ENCODE measurements at places on chromosomes 6 and 20.
A peak's percentile ranks its signal among the peaks of the same experiment; 100 is the strongest.

DNA sequence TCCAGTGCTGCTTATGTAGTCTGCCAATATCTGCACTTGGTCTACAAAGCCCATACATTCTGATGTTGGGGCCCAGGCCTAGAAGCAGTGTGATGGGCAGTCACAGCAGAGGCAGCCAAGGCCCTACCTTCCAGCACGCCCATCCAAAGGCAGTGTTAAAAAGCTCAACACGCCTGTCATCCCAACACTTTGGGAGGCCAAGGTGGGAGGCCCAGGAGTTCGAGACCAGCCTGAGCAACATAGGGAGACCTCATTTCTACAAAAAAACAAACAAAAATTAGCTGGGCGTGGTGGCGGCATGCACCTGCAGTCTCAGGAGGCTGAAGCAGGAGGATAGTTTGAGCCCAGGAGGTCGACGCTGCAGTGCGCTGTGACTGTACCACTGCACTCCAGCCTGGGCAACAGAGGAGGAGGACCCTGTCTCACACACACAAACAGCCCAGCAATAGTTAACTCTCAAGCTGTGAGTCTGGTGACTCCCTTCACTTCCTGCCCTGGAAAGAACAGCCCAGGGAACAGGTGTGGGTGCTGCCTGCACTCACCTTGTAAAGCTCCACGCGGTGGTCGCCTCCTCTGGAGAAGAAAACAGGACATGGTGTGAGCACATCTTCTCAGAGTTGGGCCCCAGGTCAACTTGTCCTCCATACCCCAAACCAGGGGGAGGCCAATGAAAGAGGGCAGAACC is 68.8 kb downstream of the PYGB start:
- no peak for DNase-seq

- peak; percentile 43 for DNase-seq
Observed at GRCh38 chr6:152636609-152637295, 410 bp downstream of the SYNE1 start.

DNA sequence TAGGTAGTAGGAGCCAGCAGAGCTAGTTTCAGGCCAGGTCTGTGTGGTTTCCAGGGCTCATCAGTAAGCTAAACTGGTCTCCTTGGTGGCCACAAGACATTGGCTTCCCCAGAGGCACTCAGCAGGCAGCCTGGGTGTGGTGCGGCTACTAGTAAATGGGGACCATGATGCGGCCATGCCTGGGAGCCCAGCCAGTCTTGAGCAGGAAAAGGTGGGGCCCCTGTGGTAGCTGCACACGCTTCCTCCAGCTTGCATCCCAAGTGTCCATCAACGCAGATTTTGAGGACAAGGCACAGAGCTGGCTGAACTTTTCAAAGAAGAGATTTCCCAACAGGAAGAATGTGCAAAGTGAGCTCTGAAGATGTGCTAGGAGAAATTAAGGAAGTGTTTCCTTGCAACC is 107.4 kb upstream of the NAA20 start:
- DNase-seq = no peak

DNA sequence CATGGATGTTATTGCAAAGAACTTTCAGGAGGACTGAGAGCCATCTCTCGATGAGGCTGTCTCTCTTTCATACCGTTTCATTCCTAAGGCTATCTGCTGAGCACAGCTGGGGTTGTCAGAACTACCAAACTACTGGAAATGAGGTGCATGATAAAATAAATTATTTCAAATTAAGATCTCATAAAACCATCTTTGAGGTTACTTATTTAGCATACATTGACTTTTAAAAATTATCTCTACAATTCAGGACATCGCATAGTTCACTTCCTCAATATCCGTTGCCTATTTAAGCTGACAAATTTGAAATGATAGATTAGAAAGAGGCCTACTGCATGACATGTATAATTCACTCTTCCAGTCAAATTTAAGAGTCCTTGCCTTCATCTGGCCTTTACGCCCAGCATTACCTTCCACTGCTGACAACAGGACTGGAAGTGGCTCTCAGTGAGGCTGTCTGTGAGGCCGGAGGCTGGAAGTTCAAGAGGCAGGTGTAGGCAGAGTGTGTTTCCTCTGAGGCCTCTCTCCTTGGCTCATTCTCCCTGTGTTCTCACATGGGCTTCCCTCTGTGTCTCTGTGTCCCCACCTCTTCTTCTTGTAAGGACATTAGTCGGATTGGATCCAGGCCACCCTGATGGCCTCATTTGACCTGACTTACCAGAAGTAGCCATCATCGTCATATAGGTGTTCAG is 12.8 kb upstream of the DUSP22 start:
- DNase-seq = no peak

- DNase-seq = peak; percentile 16
Observed at GRCh38 chr20:62728028-62728780, 19.6 kb downstream of the NTSR1 start.

GRCh38 chr20:51668947-51669346 is 99.2 kb downstream of the ATP9A start:
- DNase-seq = no peak

- DNase-seq = no peak
Observed at GRCh38 chr6:34132486-34133185, 13.3 kb downstream of the GRM4 start.

DNA sequence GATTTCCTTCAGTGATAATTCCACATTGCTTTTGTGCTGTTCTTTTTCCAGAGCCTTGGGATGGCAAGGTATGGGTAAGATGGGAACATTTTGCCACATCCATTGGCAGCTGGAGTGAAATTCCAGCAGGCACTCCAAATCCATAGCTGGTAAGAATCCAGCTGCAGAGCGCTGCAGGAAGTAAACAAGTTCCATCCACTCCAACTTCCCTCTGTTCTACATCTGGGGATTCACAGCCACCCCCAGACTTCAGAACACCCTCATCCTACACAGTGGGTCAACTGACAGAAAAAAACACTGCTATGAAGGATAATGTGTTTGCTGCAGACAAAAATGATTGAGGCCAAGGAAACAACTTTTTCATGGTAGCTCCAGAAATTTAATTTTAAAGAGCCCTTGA is 747.8 kb downstream of the MAFB start:
- DNase-seq = no peak

- no peak for DNase-seq
Observed at GRCh38 chr6:33197431-33198048, 2.9 kb downstream of the RXRB start.

- DNase-seq = no peak
Observed at GRCh38 chr6:117118490-117118889, 146.9 kb upstream of the VGLL2 start.

GRCh38 chr20:13755809-13756208 is 28.9 kb downstream of the ESF1 start:
- no peak for DNase-seq

DNA sequence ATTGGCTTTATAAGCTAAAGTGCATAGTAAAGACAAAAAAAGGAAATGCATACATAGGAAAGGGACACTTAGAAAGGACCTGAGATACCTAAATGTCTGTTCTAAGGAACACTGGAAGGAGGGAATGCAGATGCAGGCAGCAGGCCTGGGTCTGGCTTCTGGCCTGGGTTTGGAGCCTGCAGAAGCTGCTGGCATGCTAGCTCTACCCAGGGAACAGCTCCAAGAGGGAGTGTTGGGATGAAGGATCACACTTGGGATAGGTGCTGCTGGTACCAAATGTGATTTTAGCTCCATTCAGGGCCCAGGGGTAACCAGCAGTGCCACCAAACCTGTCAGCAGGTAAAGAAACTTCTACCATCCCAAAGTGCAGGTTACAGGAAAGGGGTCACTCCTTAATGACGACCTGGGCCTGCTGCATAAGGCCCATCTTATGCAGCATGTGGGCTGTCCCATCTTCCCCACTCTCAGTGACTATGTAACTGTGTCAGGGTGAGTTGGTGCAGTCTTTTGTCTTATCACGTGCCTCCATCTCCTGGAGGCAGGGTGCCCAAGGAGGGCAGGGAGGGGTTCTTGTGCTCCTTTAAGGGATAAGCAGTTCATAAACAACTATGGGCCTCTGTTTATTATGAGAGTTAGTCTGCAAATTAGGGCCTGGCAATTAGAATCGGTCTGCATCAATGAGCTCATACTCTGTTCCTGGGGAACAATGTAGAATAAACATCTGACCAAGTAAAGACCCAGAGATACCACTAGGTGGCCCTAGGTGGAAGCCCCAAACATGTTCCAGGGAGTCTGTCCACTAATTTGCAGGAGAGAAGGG is 26.9 kb downstream of the DDX27 start:
- DNase-seq = no peak

- DNase-seq = no peak
Observed at GRCh38 chr6:103002282-103002681, 1608.8 kb downstream of the GRIK2 start.

DNA sequence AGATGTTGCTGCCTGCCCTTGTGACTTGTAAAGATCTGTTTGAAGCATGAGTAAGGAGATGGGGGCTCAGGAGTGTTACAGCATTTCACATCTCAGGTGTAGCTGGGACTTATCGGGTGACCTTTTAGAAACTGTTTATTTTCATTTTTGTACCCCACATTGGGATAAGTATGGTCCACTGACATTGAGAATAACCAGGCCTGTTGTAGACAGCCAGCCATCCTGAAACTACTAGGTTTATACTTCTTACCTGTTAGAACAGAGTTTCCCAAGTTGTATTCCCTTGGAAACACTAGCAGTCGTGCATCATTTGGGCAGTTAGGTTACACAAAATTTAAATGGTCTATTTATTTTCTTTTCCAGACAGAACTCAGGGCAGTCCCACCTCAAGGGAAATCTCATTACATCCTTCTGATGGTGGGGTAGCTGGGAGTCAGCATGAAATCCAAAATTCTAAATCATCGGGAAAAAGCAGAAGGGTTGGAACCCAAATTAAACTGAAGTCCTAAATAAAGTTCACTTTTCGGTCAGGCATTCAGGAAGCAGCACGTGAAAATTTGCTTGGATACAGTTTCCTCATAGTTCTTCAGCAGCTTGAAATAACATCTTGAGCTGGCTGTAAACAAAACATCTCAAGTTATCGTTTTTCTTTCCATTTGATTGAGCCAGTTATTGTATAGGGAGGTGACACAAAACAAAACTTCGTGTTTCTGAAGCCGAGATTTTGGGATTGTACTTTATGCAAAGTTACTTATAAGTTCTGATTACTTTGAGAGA is 30.5 kb downstream of the FOXO3 start:
- no peak for DNase-seq

- DNase-seq = no peak
Observed at GRCh38 chr20:44809380-44810060, 826 bp downstream of the RIMS4 start.

DNA sequence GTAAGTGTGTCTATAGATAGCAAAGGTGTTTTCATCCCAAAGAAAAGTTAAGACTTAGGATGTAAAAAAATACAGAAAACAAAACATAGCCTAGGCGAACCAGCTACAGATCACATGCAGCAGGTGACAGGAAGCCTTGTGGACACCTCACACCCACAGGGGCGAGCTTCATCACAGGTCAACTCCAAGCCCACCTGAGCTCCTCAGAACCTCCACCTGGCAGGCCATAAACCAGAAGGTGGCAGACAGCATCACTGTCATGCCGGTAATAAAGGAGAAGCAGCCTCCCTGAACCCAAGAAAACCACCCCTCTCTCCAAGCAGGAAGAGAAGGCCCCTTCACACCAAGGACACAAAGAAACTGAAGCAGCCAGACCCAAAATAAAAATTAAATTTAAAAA is 1.0 kb downstream of the RALGAPA2 start:
- DNase-seq = no peak

GRCh38 chr6:89269252-89269651 is 45.8 kb downstream of the GABRR2 start:
- DNase-seq = no peak

DNA sequence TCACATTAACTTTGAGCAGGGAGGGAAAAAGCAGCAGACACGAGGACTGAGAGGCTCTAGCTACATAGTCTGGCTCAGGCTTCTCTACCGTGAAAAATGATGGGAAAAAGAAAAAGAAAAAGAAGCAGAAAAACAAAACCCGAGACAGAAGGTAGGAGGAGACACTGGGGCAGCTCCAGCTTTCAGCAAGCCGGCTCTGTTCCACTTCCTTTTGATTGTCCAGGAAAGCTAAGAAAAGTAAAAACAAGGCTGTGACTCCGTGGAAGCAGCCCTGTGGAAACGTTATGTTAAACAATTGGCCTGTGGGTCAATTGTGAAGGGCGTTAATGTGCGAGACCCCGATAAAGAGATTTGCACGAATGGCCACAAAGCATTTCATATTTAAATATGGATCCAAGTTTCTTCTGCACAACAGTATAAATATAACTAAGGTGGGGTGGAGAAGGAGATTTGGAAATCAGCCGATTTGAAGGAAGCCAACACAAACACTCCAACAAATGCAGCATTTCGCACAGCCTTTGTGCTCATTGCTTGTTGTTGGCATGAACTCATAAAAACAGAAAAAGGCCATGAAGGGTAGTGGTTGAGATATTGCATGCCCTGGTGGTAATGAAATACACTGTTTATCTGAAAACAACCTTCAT is 236.9 kb upstream of the JAG1 start:
- no peak for DNase-seq

GRCh38 chr6:87484491-87484890 is 11.7 kb downstream of the SLC35A1 start:
- no peak for DNase-seq

DNA sequence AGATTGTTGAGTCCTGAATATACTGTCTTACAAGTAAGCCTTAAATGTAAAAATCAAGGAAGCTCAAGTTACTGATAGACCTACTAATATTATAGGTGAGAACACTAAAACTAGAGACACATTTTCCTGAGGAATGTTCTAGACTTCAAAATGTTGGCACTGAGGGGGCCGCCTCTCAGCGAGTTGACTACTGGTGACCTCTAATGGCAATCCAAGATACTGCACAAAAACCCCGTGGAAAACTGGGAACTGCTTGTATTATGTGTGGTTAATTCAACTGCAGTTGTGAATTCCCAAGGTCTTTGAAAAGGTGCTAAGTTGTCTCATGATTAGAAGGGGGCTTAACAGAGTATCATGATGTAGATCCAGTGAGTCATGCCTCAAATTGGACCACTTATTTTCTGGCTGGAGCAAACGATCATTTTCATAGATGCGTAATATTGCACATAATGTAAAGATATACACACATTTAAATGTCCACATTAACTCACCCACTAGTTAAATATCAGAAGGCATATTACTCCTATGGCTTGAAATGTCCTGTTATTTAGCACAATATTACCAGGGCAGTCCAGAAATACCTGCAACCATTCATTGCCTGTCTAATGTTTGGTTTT is 336.2 kb downstream of the FOXA2 start:
- DNase-seq = no peak

GRCh38 chr6:37531026-37531425 is 31.3 kb upstream of the CCDC167 start:
- no peak for DNase-seq
